Activated naive CD4-positive, alpha-beta T cell treated with Interleukin-2 at 50 U/mL for 16 hours (primary cell): ENCODE measurements at places on chromosomes 4 and X.
A peak's percentile ranks its signal among the peaks of the same experiment; 100 is the strongest.

DNA sequence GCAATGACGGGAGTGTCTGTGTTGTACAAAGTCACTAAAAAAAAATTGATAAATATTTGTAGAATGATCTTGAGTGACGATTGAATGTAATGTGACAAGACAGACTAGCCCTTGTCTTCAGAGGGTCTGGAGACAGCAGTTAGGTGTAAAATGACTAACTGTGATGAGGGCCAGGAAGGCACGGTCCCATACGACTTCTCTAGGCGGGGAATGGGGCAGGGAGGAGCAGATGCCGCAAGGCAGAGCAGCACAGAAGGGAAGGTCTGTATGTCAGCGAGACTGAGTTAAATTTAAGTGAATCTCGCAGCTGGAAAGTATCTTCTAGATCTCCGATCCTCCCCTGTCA lies 405 bp downstream of the CENPE start:
- no peak for DNase-seq

DNA sequence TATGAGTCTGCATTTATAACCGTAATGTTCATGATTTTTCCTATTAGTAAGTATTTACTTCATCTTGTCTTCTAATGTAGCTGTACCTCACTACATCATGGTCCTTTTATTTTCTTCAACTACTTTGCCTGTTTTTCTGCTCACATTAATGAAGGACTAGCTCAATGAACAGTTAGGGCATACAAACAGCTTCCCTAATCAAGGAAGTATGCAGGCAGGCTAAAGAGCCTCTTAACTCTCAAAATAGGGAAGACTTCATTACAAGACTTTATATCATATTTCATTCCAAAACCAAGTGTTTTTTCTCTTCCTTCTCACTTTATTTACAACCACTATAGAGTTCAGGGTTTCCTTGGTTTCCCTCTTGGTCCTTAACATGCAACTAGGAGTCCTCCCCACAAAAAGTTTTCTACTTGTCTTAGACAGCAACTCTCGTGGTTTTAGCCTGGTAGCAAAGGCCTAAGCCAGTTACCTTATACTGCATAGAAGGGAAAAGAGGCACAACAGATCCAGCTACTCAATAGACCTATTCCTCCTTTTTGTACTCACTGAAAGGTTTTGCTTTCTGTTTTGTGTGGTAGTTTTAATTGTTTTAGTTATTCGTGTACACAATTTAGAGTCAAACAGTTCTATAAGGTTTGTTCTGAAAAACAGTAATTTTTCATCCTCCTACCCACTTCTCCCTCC lies 40.8 kb downstream of the SMIM14 start:
- DNase-seq = no peak

DNA sequence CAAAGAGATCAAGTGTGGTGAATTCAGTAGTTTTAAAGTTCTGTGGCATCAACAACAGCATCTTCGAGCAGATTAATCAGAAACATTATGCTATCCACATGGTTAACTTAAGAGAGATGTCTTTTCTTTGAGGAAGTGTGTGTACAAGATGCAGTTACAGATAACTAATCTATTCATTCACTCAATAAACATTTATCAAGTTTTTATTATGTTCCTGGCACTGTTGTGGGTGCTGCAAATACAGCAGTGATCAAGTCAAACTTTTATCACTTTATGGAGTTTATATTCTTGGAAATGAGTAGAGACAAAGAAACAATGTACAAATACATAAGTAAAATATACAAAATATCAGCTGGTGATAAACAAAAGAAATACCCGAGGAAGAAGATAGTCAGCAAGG lies 66.4 kb downstream of the ATOH1 start:
- DNase-seq = no peak

DNA sequence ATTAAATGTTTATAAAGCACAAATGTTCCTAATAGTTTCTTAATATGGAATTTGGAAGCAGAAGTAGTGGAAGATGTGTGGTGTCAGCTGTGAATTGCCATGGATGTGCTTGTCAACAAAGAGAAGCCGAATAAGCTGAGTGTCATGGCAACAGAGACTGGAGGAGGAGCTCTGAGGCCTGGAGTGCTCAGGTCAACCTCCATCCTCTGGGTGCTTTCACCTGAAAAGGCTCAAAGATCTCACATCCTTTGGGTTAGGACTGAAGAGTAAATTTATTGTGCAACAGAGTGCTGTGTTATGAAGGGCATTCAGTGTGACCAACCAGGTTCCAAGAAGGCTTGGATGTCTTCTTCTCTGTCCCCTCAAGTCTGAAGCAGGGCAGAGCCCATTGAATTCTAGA lies 18.7 kb downstream of the SGMS2 start:
- no peak for DNase-seq

DNA sequence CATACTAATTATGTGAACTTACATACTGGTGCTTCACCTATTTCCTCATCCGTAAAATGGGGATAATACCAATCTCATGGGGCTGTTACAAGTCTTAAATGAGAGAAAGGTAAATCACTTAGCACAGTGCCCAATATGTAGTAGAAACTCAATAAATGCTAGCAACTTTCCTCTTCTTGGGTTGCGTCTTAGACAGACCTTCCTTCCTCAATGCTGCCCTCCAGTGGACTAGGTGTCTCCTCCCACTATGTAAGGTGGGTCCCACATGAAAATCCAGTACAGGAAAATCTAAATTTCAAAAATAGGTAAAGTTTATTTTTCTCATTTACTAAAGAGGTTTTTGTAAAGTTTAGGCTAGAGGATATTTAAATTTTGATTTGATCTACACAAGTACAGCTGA lies 20.6 kb downstream of the ZDHHC9 start:
- peak; percentile 39 for DNase-seq

DNA sequence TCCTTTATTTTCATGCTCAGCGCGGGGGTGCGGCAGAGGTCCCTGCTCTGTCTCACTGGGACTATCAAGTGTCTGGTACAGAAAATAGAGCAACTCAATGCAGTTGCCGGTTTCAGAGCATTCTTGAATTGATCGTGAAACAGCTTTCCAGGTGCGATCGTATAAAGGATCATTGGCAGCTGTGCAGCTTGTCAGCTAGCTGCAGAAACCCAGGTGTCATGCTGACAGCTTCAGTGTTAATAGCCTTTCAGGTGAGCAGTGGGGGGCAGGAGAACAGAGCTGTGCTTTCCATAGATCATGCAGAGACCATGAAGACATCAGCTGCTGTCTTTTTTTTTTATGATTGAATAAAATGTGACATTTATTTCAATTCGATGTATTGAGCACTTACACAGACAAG lies 583.9 kb downstream of the NLGN4X start:
- DNase-seq = no peak

DNA sequence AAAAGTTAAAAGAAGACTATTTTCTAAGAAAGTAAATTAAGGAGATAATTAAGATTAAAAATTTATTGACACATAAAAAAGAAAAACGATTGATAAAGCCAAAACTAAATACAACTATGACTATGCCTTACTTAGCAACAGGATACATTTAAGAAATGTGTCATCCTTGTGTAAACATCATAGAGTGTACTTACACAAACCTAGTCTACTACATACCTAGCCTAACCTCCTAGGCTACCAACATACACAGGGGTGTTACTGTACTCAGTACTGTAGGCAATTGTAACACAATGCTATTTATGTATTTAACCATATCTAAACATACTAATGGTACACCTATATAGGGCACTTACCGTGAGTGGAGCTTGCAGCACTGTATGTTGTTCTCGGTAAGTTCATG lies 108.3 kb downstream of the ANXA10 start:
- no peak for DNase-seq

DNA sequence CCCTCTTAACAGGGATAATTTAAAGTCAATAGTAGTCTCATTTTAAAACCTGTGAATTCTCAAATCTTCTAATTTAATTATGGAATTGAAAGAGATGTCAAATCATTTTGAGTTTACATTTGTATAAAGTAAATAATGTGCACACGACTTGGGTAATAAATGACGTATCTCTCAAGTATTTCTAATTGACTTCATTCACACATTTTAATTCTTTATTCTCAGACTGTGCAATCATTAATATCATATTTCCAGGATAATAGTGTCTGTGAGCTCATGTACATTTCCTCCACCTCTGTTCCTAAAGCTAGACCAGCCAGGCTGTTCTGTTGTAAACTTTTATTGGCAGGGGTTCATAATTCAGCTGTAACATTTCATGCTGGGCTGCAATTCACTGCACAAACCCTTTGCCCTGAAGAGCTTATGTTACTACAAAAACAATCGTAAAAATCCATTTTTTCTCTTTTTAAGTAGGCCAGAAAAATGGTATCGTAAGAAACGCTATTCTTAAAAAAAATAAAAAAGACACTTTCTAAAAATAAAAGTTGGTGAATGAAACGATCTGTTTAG lies 1103.1 kb upstream of the TENM3 start:
- DNase-seq = no peak
